ENCODE measurements at places on chromosomes 11 and 22.
A peak's percentile ranks its signal among the peaks of the same experiment; 100 is the strongest.

GRCh38 chr11:32400670-32401369, 34.5 kb downstream of the WT1 start:
- DNase-seq = no peak

DNA sequence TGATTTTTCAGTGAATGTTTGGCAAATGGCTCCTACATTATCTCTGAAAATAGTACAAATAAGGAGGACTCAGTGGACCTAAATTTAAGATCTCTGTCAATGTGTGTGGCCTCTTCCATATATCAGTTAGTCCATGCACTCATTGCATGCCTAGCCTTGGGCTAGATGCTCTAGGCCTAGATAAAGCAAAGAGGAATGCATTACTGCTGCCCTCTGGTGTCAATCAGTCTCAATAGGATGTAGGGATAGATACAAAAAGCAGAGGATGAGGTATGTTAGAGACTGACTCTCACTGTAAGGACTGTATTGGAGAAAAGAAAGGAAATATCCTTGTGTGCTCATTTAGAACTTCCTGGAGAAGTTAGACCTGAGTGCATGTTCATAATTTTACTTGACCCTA, 42.0 kb downstream of the MS4A2 start:
- no peak for DNase-seq

DNA sequence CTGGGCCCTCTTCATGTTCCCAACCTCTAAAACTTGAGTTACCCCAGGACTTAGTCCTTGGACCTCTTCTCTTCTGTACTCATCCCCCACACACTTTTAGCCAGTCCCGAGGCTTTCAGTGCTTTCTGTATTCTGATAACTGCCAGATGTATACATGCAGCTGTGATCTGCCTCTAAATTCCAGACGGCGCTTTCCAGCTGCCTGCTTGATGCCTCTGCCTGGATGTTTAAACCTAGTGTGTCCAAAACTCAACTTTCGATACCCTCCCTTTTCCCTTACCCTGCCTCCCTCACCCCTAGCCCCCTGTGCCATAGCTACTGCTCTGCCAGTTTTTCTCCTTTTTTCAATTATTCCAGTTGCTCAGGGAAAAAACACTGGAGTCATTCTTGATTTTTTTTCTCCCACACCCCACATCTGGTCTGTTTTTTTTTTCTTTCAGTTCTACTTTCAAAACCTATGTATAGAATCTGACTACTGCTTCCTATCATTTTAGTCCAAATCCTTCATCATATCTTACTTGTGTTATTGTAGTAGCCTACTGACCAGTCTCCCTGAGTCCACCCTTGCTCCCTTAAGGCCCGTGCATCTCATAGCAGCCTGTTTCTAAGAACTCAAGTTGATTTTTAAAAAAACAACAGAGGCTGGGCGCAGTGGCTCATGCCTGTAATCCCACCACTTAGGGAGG, 32.9 kb upstream of the TECTA start:
- DNase-seq = no peak

DNA sequence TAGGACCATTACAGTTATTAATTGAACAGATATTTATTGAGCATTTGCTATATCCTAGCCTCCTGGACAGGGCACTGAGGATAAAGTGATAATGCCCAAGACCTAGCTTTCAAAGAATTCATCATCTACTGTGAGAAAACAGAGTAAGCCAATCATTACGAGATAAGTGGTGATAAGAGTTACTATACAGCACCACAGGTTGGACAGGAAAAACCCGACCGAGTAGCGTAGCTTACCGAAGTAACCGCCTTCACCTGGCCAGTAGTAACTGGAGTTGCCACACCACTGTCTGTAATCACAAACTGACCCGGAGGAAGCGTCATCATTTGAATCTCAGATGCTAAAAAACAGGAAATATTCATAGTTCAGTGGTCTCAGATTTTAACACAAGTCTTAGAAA, 10.0 kb upstream of the NFRKB start:
- no peak for DNase-seq

DNA sequence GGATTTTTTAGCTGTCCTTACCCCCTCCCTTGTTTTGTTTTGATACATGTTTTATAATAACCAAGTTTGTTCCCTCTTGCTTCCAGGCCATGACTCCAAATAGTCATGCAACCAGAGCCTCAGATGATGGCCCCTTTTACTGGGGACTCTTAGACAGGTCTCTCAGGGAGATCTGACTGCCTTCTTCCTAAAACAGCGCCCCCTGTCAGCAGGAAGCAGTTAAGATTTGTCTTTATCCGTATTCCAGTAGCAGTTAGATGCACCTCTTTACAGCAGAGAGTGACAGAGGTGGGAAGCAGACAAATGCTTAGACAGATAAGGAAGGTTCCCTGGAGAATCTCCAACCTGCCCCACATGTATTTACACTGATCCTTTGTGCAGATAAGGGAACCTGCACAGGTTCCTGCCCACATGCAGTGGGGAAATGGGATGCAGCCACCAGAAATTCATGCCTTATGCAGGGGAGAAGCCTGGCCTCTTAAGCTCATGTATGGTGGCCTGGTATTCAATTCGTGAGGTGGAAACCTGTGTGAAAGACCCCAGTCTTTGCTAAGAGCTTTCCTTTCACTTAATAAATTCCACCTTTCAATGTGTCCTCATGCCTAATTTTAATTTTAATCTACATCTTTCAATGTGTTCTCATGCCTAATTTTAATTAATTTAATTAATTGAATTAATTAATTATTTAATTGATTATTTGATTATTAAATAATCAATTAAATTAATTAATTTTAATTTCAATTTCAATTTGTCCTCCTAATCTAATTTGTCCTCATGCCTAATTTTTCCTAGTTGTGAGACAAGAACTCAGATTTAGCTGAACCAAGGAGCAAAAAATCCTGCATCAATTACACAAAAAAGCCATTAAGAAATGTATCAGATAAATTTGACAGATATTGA, 11.5 kb upstream of the GLYAT start:
- DNase-seq = no peak

DNA sequence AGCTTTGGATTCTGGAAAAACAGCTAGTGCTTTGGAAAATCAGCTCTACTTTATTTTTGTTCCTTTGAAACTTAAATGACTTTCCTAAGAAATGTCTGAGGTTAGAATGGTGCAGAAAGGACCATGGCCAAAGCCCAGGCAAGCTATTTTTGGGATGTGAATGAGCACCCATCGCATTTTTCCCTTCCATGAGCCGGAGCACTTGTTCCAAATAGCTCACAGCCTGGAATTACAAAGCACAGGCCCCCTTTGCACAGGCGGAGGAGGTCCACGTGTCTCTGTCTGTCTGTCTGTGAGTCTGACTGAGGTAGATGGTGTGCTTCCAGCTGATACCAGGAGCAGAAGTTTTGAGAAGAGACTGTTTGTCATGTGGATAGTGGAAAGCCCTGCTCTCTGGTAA, 50.7 kb downstream of the MICAL2 start:
- no peak for DNase-seq

- DNase-seq = no peak
These were observed 27.0 kb downstream of the P4HA3 start for GRCh38 chr11:74284466-74284865.

DNA sequence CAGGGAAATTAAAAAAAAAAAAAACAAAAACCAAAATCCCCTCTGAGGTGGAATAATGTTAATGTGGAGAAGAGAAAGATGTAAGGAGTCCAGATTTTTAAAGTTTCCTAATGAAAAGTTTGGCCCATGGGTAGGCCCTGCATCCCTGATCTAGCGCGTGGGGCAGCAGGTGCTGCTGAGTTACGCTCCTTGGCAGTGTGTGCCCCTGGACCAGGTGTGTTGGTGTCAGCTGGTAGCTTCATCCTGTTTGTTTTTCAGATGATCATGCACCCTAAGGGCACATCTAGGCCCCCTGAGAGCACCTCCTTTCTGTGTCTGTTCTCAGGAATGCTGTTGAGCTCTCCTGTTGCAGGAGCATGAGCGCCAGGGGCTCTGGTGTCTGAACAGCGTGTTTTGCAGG, 6.7 kb downstream of the DGCR8 start:
- DNase-seq = no peak

GRCh38 chr11:27039873-27040272, 742 bp upstream of the BBOX1 start:
- DNase-seq = no peak

- DNase-seq = no peak
These were observed 463.3 kb downstream of the BUD13 start for GRCh38 chr11:116309446-116309845.

GRCh38 chr22:50547263-50547985, 1.7 kb downstream of the KLHDC7B start:
- DNase-seq = no peak

GRCh38 chr11:75792997-75793800, 21.8 kb upstream of the UVRAG start:
- DNase-seq = no peak

DNA sequence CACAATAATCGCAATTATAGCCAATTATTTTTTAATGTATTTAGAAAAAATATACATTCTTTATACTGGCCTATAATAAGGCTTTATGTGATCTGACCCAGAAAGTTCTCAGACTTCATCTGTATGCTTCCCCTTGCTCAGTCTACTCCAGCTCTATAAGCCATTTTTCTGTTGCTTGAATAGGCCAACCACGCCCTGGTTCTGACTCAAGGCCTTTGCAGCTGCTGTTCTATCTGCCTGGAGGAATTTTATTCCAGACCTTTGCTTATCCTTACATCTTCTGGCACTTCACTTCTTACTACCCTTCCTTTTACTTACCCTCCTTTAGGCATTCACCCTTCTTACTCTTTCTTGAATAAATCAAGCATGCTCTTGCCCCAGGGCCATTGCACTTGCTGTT, 54.9 kb upstream of the PDE3B start:
- DNase-seq = no peak

DNA sequence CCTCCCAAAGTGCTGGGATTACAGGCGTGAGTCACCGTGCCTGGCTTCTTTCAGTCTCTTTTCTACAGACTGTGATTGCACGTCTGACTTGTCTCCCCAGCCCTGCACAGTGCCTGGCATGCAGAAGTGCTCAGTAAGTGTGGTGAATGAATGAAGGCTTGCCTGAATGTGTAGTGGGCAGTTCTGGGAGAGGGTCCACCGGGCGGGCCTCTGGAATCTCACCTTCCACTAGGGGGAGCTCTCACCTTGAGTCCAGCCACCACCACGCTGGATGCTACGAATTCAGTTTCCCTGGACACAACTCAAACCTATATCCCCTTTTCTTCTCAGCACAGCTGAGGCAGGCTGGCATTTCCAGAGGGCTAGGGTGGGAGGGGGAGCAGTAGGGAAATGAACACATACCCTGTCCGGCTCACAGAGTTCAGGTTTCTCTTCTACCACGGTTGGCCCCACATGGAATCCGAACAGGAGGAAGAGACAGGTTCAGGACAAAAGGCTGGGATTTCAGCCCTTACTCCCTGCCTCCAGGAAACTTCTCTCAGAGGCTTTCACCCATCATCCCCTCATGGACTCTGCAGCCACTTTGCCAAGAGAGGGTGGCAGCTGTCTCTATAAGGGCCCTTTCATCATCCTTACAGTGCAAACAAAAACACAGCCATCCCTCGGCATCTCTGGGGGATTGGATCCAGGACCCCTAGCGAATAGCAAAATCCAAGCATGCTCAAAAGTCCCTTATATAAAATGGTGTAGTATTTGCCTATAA, 86.8 kb downstream of the NECTIN1 start:
- DNase-seq = no peak

- DNase-seq = peak; percentile 61
These were observed 7.3 kb upstream of the AHNAK start for GRCh38 chr11:62553839-62554361.

GRCh38 chr22:37387793-37388192, 39.5 kb downstream of the ELFN2 start:
- no peak for DNase-seq

DNA sequence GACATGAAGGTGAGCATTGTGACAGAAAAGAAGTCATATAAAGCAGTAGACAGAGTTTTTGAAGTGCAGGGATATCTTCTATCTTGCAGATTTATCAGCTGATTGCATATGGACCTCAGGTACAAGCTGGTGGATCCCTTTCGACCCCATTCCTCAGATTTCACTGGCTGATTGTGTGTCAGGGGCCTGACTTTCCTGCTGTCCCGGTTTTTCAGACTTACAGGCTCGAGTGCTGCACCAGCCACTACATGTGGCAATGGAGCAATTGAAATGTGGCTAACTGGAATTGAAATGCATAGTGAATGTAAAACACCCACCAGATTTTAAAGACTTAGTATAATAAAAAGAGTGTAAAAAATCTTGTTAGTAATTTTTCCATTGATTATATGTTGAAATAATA, 50.3 kb downstream of the CLMP start:
- DNase-seq = no peak

DNA sequence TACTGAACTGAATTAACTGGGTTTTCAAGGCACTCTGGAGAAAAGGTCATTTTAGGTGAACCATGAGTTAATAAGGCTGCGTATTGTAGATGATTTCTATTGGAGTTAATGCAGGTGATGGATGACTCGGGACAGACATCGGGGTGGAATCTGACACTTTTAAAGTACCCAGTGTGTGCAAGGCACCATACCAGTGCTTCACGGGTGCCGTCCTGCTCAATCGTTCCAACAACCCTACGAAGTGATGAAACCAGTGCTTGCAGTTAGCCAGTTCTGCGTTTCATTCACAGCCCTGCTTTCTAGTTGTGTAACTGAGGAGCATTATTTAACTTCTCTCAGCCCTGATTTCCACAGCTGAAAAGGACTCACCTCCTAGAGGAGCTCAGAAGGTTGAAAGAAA, 216.5 kb downstream of the BARX2 start:
- DNase-seq = no peak

GRCh38 chr11:74090701-74091100, 80.1 kb downstream of the C2CD3 start:
- no peak for DNase-seq

DNA sequence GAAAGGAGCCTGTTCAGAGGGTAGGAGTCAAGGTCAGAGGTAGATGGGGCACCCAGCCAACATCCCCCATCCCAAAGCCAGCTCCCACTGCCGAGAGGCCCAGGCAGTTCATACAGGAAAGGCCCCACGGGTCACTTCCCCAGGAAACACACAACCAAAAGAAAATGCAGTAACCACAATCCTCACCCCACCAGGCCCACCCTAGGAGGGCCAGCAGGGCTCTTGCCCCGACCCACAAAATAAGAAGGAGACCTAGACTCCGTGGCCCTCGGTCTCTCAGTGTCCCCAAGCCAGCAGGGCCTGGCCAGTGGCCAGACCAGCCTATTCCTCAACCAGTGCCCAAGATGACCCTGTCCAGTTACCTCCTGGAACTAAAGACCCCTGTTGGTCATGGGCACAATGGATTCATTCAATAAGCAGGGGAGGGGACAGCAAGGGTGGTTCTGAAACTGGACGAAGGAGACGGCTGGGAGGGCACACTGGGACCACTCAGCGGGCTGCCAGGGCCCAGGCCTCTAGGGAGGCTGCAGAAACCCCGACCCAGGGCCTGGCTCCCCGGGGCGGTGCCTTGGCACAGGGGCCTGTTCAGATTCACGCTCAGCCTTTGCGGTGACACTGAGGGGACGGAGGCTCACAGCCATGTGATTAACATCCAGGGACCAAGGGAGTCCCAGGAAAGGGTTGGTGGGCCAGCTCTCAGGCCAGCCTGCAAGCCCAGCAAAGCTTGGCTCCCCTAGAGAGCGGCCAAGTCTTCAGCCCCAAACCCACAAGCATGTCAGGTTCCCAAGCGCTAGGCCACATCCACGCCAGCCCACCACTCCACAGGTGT, 5.5 kb downstream of the RAB3IL1 start:
- DNase-seq = no peak
